ENCODE measurements at places on chromosomes 4 and X.

DNA sequence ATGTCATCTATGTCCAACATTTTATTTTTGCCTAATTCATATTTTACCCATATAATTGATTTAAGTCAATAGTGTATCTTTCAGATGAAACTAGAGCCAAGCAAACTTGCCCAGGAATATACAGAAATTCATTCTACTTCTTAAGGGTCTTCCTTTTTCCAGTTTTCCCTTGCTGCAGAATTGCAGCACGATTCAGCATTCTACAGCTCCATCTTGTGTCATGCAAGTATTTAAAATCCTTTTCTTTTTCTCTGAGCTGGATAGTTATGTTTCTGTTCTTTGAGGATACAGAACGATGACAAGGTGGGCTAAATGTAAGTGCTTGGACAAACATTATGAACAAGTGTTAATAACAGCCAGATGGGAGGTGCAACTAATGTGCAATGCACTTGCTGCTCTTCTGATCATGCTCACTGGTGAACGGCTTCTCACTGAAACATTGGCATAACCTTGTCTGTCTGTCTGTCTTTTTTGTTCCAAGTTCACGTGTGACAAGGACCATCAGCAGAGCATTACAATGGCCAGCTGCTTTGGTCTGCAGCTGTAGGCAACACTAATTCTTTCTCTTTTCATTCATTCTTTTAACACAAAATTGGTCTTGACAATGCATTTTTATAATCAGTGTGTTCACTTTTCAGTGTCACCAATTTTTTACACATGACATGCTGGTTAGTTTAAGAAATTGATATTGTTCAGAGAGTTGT is 1821.7 kb downstream of the ARAP2 start:
- DNase-seq: no peak

GRCh38 chr4:150039274-150040127 is 38.7 kb upstream of the DCLK2 start:
- no peak for DNase-seq

DNA sequence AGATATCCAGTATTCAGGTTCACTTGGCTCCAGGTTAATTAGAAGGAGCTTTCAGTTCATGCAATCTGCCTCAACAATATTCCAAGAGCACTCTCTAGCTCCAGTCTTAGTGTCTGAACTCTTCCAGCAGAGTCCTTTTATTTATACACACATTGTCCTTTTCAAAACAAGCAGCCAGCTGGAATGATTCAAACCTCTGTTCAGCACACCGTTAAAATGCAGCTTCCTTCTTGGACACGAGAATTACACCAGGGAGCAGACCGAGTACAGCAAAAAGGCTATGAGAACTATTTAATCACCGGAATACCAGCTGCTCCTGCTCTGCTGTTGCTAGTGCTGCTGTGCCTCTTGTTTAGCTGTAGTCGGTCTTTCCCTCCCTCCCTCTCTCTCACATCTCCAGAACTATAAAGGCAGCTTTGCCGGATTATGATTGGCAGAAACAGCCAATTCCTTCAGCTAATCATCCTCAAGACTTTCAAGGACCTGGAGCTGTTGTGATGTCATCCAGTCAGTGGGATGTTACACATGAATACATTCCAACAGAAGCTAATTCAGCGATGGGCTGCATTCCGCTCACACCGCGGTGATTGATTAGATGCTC is at the start of gene NDST4:
TSS of gene NDST4 (minus strand) at position 115 of the 601 bp plus-strand sequence. CDS start 36,584 bp downstream, outside the sequence.
- no peak for DNase-seq

DNA sequence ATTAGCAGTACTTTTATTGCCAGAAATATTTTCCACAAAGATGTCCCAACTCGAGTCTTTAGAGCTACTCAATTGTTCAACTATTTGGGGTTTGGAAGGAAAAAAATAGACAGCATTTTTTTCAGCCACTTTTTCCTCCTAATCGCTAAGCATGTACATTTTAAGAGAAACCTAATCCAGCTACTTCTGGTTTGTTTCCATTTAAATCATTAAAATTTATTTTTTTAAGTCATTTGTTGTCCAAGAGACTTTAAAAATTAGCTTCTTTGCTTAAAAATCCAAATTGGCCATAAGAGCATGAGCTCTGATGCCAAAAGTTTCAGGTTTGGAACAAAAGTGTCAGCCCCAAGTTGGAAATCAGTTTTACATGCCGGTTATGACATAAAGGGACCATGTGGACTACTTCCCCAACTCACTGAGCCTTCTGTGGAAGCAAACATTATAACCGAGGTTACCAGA is 186.3 kb upstream of the INTU start:
- DNase-seq: no peak

- no peak for DNase-seq
Observed at GRCh38 chr4:112509243-112510141, 6.5 kb downstream of the NEUROG2 start.

DNA sequence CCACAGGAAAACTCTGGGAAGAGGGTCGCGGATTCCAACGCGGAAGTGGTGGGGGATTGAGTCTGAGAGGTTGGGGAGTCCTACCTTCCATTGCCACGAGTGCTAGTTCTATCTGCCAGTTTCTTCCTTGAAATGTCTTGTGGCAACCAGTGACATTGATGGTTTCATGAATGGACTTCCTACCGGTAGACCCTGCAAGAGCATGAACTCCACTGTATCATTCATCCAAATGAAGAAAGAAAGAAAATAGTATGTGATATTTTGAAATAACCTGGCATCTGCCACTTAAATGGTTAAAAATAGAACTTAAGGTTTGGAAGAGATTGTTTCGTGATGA is 1.1 kb upstream of the SLC10A7 start:
- no peak for DNase-seq

DNA sequence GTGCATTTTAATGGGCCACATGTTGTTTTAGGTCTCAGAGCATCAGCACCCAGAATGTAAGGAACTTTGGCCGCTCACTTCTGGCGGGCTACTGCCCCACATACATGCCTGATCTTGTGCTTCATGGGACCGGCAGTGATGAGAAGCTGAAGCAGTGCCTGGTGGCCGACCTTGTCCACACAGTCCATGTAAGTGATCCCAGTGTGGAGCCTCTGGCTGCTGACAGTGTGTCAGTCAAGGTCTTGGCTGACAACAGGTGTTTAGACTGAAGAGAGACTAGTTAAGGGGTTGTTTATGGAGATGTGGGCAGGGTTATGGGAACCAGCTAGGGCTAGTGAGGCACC is 101.4 kb downstream of the FNIP2 start:
- DNase-seq: no peak

DNA sequence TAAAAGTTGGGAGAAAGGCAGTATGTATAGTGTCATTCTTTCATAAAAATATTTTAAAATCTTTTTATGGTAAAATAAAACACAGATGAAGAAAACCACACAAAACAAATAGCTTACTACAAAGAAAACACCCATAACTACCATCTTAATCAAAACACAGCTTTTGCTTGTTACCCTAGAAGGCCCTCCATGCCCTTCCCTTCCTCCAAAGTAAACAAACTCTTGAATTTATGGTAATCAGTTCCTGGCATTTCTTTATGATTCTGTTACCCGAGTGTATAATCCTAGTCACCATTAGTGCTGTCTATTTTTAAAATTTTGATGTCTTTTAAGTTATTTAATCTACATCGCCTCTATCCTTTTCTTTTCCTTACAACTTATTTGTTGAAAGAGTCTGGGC is 170.9 kb downstream of the APBB2 start:
- no peak for DNase-seq

- DNase-seq: no peak
Observed at GRCh38 chr4:80922941-80923340, 107.6 kb upstream of the BMP3 start.

DNA sequence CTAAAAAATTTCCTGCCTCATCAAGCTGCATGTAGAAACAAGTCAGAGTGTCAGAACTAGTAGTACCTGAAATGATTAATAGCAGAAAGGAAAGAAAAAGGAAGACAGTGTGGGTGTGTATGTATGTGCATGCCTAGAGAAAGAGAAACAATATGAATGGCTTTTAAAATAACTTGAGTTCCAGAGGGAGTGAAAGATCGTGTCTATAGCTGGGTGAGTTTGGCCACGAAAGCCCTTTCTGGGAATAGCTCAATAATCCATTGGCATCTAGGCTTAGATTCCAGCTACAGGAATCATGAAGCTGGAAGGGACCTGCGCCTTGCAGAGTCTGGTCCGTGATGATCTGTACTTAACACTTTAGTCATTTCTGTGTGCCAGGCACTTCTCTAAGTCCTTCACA is 195.6 kb downstream of the RAPGEF2 start:
- DNase-seq: no peak

DNA sequence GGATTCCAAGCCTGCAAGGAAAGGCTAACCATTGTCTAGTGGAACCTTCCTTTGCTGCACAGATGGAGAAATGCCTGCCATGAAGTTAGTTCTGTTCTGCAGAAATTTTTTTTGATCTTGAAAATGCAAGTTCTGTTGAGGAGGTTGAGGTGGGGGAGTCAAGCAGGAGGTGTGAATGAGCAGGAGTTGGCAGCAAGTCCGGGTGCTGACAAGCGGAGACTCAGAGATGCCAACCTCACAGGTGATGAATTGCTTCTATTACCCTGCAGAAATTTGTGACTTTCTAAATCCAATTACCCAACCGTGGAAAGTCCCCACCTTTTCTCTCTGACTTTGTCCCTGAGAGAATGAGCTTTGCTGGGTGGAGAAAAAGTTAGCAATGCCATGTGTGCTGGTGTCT is 350.1 kb downstream of the DHRSX start:
- no peak for DNase-seq

- DNase-seq: no peak
Observed at GRCh38 chrX:119190091-119190681, 45.9 kb upstream of the PGRMC1 start.

GRCh38 chr4:113682730-113683537 is 78.6 kb downstream of the CAMK2D start:
- DNase-seq: peak; percentile 51

DNA sequence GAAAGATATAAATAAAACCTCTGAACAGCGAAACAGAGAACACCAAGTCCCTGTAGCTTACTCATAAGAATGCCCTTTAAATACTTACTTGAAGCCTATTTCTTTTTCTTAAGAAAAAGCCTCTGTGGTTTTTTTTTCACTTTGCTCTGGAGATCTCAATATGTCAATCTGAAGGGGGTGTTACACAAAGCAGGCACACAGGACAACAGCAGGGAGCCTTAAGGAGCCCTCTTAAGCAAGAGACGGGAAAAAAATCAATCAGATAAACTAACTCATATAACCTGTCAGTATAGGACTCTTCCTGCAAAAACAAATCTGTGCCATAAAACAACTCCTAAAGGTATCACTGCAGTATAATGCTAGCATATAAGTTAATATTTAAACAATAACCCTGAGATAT is 611.1 kb upstream of the ATOH1 start:
- DNase-seq: no peak

DNA sequence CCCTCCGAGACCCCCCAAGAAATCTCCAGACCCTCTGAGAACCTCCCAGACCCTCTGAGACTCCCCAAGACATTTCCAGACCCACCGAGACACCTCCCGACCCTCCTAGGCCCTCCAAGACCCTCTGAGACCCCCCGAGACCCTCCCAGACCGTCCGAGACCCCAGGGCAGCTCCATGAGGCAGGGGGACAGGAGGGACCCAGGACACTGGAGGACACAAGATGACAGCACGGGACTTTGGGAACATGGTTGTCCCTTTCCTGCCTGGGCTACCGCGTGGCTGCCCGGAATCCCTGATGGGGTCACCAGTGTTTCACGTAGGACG is 10.3 kb downstream of the CTBP1 start:
- DNase-seq: no peak

- no peak for DNase-seq
Observed at GRCh38 chr4:184396570-184397515, 77.5 kb downstream of the IRF2 start.

- DNase-seq: no peak
Observed at GRCh38 chrX:71917621-71918343, 7.1 kb downstream of the NHSL2 start.
